GM12864 (cell line): ENCODE measurements at places on chromosomes 6 and 20.

DNA sequence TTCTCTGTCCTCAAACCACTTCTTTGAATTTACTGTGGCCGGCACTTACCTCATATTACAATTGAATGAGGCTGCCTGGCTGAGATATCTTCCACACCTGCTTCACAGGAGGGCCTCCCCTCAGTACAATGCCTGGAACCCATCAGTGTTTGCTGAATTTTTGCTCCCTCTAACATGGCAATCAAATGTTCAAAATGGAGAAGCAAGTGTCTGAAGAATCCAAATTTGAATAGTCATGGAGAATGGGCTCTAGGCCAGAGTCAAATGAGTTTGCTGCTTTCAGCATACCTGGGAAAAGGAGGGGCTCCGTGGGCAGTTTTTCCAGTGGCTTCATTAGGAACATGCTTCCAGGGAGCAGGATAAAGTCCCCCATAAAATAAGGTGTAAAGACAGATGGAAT is 564.8 kb downstream of the UTRN start:
- DNase-seq: no peak

GRCh38 chr6:13431861-13432465 is 55.4 kb downstream of the GFOD1 start:
- DNase-seq: no peak

- DNase-seq: no peak
Observed at GRCh38 chr6:35146453-35146852, 5.3 kb upstream of the TCP11 start.

DNA sequence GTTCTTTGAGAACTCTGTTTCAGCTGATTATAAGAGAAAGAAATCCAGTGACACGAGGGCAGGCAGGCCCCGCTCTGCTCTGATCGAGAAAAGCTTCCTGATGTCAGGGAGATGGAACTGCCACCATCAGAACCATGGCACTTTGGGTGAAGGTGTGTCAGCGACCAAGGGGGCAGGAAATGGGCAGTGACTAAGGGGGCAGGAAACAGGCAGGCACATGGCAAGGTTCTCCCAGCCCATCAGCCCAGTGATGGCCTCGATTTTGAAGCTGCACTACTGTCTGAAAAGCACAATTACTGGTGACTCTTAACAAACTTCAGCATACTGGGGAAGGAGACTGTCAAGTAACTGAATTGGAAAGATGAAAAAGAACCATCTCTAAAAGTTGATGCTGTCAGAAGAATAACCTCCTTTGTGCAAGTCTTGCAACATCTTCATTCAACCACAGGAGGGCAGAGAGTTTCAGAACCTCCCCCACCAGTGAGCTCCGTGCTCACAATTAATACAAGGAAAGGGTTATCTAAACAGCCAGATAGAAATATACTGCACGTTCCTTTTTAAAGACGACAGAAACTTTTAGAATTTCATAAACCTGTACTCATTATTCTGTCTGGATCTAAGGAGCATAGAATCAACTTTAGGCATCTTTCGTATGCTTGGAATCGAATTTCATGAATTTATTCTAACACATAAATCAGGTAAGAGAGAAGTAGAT is 39.1 kb downstream of the TMX4 start:
- DNase-seq: no peak

GRCh38 chr20:22866812-22867341 is 168.2 kb upstream of the SSTR4 start:
- DNase-seq: no peak

DNA sequence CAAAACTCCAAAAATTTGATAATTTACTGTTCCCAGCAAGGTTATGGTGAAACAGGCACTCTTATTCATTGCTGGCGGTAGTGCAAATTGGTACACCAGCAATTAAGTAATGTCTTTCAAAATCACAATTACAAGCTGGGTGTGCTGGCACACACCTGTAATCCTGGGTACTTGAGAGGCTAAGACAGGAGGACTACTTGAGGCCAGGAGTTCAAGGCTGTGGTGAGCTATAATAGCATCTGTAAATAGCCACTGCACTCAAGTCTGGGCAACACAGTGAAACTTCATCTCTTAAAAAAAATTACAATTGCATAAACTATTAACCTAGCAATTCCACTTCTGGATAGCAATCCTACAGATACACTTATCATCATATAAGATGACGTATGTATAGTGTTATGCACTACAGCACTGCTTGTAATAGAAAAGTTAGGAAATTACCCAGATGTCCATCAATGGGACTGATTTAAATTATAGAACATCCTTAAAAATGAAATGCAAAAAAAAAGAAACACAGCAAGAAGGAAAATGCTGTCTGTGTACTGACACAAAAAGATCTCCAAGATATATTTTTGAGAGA is 31.4 kb downstream of the NCOA6 start:
- DNase-seq: no peak

- no peak for DNase-seq
Observed at GRCh38 chr20:920311-920710, 4.2 kb upstream of the ANGPT4 start.
